ENCODE measurements at places on chromosomes 2 and 18. TPM values are rescaled to one million over a fixed set of nuclear protein-coding genes. Genes with fewer than 3 reads are reported as not detected.

MEP1B gene
- total RNA-seq, result 0.26 TPM

EFHD1 gene
- 19.8 TPM for total RNA-seq

CXCR4 gene
- total RNA-seq, result 227 TPM

SERPINB4 gene
- total RNA-seq, result not detected

PIEZO2 gene
- total RNA-seq, result 9.8 TPM

DNA sequence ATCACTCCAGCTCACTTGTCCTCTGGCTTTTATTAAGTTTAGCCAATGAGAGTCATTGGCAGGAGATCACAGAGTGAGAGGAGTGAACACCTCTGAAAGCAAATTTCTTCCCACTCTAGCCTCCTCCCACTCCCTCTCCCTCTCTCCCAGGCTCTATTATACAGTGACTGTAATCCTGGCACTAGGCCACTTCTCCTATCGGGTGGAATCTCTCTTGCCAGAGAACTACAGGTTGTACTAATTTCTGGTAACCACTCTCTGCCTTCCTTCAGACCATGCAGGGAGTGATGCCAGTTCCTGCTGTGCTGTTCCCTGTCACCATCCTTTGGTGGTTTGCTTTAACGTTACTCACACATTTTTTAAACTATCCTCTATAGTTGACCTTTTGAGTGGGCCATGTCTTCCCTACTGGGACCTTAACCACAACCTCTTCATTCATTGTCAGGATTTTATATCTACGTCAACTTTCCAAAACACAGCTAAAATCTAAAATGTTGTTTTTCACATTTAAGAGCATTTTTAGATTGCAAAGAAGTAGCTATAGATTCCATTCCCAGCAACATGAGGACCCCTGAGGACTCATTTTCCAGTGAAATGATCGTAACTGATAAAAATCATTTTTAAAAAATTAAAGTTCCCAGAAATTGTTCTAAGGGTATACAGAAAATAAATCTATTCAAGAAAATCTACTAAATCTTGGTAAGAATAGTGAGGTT is 217.1 kb downstream of the MREG start:
- H3K27ac ChIP-seq, result no peak overlapping the region
- no peak overlapping the region for H3K4me3 ChIP-seq
- DNase-seq, result no peak
- no peaks in the 10 kb centered on the region for H3K36me3 ChIP-seq
- H3K4me1 ChIP-seq, result no peaks in the 10 kb centered on the region

DNA sequence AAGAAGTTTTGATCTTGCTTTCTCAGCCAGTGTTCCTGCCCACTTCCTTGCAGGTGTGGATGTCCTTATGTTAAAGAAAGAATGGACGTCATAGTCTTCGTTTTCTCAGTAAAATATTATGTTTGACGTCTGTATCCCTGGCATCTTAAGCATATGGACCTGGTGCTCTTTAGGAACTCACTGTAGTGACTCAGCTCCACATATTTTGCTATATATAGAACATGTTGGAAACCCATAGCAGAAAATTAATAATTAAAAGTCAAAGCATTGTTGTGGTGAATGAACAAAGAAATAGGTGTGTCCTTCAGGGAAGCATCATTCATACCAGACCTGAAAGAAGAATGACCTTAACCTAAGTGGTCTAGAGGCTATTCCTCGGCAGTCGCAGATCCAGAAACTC is 196.1 kb downstream of the MCFD2 start:
- DNase-seq, result no peak
- H3K36me3 ChIP-seq, result no peaks in the 10 kb centered on the region
- H3K27me3 ChIP-seq, result no peaks in the 10 kb centered on the region
- peaks cover 72% of the 10 kb centered on the region for H3K4me1 ChIP-seq
- no peak overlapping the region for H3K4me3 ChIP-seq

DNA sequence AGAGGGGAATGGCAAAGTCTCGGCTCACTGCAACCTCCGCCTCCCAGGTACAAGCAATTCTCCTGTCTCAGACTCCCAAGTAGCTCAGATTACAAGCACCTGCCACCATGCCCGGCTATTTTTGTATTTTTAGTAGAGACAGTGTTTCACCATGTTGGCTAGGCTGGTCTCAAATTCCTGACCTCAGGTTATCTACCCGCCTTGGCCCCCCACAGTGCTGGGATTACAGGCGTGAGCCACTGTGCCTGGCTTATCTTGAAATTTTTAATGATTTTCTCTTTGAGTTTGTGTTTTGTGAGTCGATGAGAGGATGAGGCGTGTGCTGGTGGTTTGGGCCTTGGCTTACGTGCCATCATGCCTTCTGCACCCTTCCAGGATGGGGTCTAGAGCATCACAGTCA is 101.3 kb upstream of the ST3GAL5 start:
- no peaks in the 10 kb centered on the region for H3K27me3 ChIP-seq
- no peak overlapping the region for H3K27ac ChIP-seq
- DNase-seq, result no peak
- H3K36me3 ChIP-seq, result no peaks in the 10 kb centered on the region

DNA sequence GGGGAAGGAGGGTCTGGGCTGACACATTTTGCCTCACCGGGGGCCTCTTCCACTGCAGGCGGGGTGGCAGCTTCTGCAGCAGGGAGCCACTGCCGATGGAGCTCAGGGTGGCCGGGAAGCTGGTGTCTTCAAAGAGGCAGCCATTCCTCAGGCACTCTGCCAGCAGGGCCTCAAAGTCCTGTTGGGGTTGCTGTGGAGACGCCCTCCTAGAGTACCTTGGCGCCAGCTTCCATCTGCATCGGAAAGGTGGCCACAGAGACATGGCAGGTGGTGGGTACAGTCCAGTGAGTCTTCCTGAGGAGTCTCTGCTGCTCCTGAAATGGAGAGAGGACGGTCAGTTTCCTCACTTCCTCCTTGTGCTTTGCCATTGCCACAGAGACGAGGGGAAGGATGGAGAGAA is 12.1 kb downstream of the CAPN14 start:
- no peaks in the 10 kb centered on the region for H3K27me3 ChIP-seq
- DNase-seq, result no peak
- no peaks in the 10 kb centered on the region for H3K4me1 ChIP-seq
- no peak overlapping the region for H3K27ac ChIP-seq

DNA sequence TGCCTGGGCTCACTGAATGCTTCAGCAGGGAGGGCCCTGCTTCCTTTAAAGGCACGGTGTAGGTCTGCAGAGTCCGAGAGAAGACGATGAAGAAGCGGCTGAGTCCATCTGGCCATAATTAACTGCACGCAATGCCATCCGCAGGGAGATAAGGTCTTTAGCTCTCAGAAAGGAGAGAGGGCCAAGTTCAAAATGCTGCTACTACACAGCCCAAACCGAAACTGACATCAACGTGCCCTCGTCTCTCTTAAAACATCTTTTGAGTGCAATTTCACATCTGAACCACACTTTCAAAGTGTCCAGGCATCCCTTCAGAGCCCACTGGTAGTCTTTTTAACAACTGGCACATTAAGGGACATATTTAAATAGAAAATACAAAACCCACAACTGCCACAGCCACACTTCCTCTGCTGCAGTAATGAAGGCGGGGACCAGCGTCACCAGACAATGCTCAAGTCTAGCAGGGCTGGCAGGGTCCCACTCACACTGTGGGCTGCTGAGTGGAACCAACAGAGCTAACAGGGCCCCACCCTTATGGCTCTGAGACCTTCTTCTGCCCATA is 35.8 kb downstream of the ST3GAL5 start:
- peaks cover 17% of the 10 kb centered on the region for H3K36me3 ChIP-seq
- H3K27ac ChIP-seq, result peak overlapping the region; percentile 92
- peak; percentile 93 for DNase-seq

DNA sequence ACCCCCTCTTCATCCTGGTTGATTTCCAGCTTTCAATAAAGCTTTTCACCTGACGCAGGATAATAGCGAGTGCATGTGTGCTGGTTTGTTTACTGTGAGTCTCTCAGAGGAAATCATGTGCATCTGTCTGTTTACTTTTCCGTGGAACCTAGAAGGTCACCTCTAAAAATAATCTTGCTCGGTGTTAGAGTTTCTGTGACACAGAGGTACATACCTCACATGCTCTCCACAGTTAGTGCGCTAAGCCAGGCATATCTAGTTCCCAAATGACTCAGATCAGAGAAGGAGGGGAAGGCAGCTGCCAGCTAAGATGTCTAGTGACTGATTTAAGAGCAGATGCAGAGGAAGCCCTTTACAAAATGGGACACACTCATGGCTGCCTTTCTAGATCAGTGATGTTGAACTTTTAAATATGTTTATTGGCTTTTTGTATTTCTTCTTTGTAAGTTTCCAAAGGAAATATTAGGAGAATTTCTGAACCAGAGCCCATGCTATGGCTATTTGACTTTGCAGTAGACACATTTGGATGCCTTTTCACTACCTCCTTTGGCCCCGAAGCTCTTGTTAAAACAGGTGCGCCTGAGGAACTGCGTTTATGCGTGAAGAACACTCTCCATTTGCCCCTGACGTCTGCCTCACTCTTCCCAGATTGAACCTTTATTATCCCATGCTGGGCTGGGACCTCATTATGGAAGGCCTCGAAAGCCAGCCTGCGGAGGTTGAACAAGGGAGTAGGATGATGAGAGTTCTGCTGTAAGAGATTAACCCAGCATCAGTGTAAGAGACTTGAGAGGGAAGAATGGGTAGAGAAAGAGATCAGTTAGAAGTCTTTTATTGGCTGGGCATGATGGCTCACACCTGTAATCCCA is 145.6 kb downstream of the FAM161A start:
- H3K36me3 ChIP-seq, result no peaks in the 10 kb centered on the region
- H3K4me1 ChIP-seq, result no peaks in the 10 kb centered on the region
- no peak for DNase-seq
- H3K27me3 ChIP-seq, result no peaks in the 10 kb centered on the region
- H3K4me3 ChIP-seq, result no peak overlapping the region

- no peaks in the 10 kb centered on the region for H3K4me1 ChIP-seq
- no peak overlapping the region for H3K4me3 ChIP-seq
- no peak overlapping the region for H3K27ac ChIP-seq
- no peak for DNase-seq
- H3K36me3 ChIP-seq, result no peaks in the 10 kb centered on the region
- no peaks in the 10 kb centered on the region for H3K27me3 ChIP-seq
Observed at GRCh38 chr18:41462946-41463345, 492.1 kb upstream of the PIK3C3 start.

DNA sequence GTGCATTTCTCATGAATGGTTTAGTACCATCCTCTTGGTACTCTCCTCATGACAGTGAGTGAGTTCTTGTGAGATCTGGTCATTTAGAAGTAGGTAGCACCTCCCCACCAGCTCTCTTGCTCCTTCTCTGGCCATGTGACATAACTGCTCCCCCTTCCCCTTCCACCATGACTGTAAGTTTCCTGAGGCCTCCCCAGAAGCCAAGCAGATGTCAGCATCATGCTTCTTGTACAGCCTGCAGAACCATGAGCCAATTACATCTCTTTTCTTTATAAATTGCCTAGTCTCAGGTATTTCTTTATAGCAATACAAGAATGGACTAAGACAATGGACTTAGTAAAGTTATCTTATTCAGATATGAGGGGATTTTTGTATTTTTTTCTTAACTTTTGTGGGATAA is 43.0 kb downstream of the FTCDNL1 start:
- no peaks in the 10 kb centered on the region for H3K36me3 ChIP-seq
- no peak for DNase-seq
- H3K27ac ChIP-seq, result no peak overlapping the region
- no peak overlapping the region for H3K4me3 ChIP-seq
- H3K4me1 ChIP-seq, result no peaks in the 10 kb centered on the region

GRCh38 chr2:227295806-227296205 is 29.2 kb upstream of the MFF start:
- H3K27me3 ChIP-seq, result no peaks in the 10 kb centered on the region
- no peak for DNase-seq

DNA sequence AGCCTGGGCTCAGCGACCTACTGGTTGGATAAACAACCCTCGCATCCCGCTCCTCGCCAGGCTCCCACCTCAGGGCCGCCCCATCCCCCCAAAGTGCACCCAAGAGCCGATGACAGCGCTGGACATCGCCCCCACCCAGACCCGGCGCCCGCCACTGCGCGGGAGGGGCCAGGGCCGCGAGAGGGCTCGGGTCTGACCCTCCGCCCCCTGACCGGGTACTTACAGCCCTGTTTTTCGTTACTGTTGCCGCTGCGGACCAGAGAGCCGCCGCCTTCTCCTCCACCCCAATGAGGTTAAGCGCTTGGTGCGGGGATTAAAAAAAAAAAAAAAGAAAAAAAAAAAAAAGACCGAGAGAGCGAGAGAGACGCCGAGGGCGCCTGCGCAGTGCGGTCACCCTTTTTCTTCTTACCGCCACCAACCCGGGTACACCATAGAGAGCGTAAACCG is at the start of gene CLASP1:
TSS of gene CLASP1 (minus strand) at position 314 of the 447 bp plus-strand sequence. CDS start 43,567 bp downstream, outside the sequence.
- peak within 1 kb of the TSS; percentile 83 for H3K4me3 ChIP-seq
- DNase-seq, result peak; percentile 94
- no peaks in the 10 kb centered on the region for H3K27me3 ChIP-seq
- H3K27ac ChIP-seq, result peak within 1 kb of the TSS; percentile 95
- no peaks in the 10 kb centered on the region for H3K36me3 ChIP-seq

DNA sequence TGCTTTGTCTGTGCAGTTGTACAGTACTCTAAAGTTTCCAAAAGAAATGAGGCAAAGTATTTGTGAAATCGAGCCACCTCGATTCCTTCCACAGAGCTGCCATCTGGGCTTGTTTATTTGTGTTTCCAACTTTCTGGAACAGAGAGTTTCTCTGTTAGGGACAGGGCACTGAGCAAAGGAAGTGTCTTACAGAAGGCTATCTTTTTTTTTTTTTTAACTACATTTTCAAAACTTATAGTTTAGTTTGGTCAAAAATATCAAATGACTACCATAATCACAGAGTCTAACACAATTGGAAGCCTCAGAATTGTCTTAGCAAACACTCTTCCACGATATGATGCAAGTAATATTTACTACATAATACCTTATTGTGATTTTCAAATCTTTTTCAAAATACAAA is 796 bp downstream of the RFTN2 start:
- no peaks in the 10 kb centered on the region for H3K36me3 ChIP-seq
- no peaks in the 10 kb centered on the region for H3K4me1 ChIP-seq
- H3K27me3 ChIP-seq, result no peaks in the 10 kb centered on the region
- no peak overlapping the region for H3K4me3 ChIP-seq

- no peak for DNase-seq
- H3K4me3 ChIP-seq, result no peak overlapping the region
- no peak overlapping the region for H3K27ac ChIP-seq
- H3K36me3 ChIP-seq, result no peaks in the 10 kb centered on the region
Observed at GRCh38 chr2:190514676-190515075, 19.8 kb downstream of the NEMP2 start.

- H3K27me3 ChIP-seq, result no peaks in the 10 kb centered on the region
- no peak overlapping the region for H3K27ac ChIP-seq
- no peak overlapping the region for H3K4me3 ChIP-seq
- no peak for DNase-seq
Observed at GRCh38 chr18:11969904-11970835, 11.1 kb upstream of the IMPA2 start.

Data from spleen (tissue), 13 donors.